ENCODE measurements at places on chromosomes 2 and 18. TPM values are rescaled to one million over a fixed set of nuclear protein-coding genes. Genes with fewer than 3 reads are reported as not detected.

The RSAD2 gene
- under 0.01 TPM for total RNA-seq

- no peak for DNase-seq
These were observed 7.9 kb downstream of the MFSD6 start for GRCh38 chr2:190415794-190416775.

DNA sequence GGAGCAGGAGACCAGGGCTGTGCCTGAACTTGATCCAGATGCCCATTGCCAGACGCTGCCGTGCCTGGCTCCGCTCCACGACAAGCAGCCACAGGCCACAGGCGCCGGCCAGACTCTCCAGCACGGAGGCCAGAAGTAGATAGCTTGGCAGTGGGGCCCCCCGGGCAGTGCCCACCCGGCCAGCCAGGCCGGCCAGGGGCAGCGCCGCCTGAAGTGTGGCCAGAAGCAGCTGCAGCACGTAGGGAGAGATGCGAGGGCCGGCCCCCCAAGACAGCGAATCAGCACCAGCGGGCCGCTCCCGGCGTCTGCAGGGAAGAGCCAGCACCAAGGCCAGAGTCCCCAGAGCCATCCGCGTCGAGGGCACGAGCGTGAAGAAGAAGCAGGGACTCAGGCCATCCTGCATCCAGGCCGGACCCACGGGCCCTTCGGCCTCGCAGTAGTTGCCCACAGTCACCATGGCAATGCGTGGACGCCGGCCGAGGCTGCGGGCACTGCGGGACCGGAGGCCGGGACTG is 484 bp downstream of the ABCB6 start:
- DNase-seq = no peak

DNA sequence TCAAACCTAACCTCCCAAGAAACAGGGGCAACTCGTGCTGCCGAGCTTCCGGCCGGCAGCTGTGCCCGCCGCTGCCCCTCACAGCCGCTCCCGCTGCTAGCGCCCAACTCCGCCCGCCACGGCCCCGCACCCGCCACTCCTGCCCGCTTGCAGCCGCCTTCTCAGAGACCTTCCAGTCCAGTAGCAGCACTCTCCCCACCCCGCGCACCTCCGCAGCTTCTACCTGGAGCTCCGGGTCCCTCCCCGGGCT is 722 bp upstream of the C2orf15 start:
- no peak for DNase-seq

The SH3YL1 gene
- total RNA-seq = 16.6 TPM

- no peak for DNase-seq
These were observed 22.1 kb upstream of the CRIM1 start for GRCh38 chr2:36333350-36334012.

DNA sequence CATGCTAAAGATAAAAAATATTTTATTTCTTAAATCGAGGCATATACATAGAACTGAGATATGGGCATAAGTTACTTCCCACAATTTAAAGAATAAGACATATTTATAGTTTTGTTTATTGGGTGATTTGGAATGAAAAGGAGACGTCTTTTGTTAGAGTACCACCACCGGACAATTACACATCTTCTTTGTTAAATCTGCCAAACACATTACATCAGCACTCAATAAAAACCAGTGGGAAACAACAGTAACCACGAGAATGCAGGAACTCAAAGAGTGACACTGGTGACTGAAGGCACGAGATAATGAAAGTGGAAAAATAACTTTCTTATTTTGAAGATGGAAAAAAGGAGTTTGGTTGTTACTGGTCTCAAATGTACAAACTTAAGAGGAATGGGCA is 92.6 kb upstream of the TFCP2L1 start:
- no peak for DNase-seq

DNA sequence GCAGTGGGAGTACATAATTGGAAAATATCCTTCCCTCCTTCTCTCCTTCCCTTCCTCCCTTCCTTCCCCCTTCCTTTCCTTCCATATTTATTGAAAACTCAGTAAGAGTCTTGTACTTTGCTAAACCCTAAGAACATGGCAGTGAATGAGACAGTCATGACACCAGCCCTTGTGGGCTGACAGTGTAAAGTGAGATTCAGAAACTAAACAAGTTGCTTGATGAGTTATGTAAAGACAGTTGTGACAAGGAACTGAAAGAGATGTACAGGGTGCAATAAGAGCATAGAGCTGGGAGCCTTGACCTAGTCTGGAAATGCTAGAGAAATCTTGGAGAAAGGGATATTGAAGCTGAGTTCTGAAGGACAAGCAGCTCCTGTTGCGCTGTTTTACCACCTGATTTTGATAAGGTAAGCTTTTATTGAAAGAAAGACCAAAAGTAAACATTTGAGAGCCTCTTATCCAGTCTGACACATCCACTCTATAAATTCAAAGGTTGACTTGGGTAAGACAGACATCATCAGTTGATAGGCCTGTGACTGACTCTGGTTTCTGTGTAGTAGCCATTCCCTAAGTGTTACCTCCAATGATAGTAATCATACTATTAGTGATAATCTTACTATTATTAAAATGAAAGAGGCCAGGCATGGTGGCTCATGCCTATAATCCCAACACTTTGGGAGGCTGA is 66.5 kb upstream of the SKOR2 start:
- DNase-seq = no peak

- DNase-seq = no peak
These were observed 181.6 kb downstream of the DNAH6 start for GRCh38 chr2:84697895-84698294.

Data from epithelial cell of proximal tubule (primary cell).